ENCODE measurements at places on chromosomes 4 and X.

GRCh38 chrX:13013363-13014110 lies 30.9 kb downstream of the FAM9C start:
- no peak for DNase-seq

GRCh38 chr4:9927341-9928007 lies 93.8 kb downstream of the SLC2A9 start:
- DNase-seq = no peak

GRCh38 chr4:10727140-10727880 lies 42.7 kb upstream of the CLNK start:
- no peak for DNase-seq

- DNase-seq = no peak
Observed at GRCh38 chr4:47639531-47639930, 154.5 kb downstream of the ATP10D start.

DNA sequence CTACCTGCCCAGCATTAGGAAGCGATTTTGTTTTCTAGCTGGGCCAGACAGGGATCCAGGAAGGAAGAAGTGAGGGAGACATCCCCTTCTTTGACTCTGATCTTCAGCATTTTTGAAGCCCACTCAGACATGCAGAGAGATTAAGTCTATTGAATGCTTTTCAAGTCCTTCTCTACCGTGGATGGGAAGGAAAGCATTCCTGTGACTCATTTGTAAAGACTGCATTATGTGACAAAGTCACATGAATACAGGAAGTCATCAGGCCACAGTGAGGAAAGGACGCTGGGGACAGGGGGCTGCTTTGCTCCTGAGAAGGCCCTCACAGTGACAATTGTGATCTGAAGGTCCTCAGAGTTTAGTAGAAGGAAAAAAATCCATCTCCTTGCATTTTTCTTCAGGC lies 67.4 kb upstream of the GBA3 start:
- no peak for DNase-seq

GRCh38 chrX:15973299-15973698 lies 118.7 kb upstream of the AP1S2 start:
- DNase-seq = no peak

DNA sequence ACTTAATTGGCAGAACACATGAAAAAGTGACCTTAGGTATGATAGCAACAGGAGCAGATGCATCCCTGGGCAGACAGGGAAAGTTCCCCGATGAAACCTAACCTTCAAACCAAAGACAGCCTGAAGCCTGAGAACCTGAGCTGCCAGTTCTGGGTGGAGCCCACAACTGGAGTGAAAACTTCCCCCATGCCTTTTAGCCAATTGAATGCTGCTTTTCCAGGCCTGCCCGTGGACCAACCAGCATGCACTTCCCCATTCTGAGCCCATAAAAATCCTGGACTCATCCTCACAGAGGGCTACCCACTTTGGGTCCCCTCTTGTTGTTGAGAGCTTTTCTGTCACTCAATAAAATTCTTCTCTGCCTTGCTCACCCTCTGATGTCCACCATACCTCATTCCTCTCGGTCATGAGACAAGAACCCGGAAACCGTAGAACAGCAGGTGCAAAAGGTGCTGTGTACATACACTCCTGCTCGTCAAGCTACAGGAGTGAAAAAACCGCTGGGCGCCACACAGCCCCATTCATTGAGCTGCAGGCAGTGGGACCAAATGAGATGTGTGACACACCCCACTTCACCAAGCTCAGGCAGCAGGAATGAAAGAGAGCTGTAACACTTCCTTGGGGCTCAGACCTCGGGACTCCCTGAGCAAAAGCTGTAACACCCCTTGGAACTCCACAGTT lies 13.9 kb upstream of the SLC7A11 start:
- DNase-seq = no peak

DNA sequence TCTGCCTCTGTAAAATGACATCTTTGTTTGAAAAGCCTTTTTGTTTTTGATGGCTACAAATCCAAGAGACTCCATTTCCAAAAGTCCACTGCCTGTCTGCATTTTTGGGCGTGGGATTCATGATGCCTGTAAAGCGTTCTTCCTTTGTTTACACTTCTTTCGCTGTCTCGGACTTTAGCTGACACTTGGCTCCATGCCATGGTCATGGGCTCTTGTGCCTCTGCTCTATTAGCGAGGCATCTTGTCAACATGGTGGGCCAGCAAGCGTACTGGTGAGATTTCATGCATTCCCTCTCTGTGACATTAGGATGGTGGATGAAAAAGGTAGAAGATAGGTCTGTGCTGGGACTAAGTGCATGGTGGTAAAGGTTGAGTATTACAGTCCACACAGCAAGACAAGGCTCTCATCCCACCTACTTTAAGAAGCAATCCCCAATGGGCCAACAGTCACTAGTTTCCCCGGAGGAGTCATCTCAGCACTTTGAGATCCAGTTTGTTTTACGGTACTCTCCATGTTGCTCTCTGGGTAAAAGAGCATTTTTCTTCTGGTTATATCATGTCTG lies 298.2 kb upstream of the KLF3 start:
- DNase-seq = no peak

GRCh38 chr4:11497212-11497806 lies 68.6 kb upstream of the HS3ST1 start:
- no peak for DNase-seq

GRCh38 chr4:110926841-110927400 lies 304.0 kb upstream of the PITX2 start:
- no peak for DNase-seq

- DNase-seq = no peak
Observed at GRCh38 chr4:38452542-38452941, 211.5 kb upstream of the KLF3 start.

DNA sequence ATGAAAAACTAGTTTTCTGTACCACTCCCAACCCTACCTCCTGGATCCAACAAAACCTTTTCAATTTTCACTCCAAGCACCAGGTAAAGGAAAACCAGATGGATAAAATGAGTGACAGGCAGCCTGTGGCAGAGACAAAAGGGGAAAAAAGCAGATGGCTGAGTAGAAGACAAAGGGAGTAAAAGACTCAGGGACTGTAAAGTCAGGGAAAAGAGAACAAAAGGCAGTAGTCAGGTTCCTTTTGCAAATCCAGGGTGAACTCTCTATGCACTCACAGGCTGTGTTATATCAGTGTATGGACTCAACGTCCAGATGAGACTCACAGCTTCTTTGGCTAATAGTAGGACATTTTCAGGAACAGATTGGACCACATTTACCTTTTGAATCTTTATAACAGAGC lies 54.2 kb downstream of the QRFPR start:
- DNase-seq = no peak

- no peak for DNase-seq
Observed at GRCh38 chrX:118286066-118286762, 59.7 kb upstream of the WDR44 start.

- no peak for DNase-seq
Observed at GRCh38 chr4:81905971-81906370, 434.3 kb upstream of the RASGEF1B start.

Data from stimulated activated CD8-positive, alpha-beta memory T cell treated with anti-CD3 and anti-CD28 coated beads, Interleukin-2, amount 100 ng/mL, for 1 hour (primary cell).